ENCODE measurements at places on chromosomes 7 and 10.

GRCh38 chr7:3265388-3265787 lies 35.7 kb upstream of the SDK1 start:
- DNase-seq, result no peak

- DNase-seq, result no peak
These were observed 472.8 kb upstream of the STEAP1 start for GRCh38 chr7:89681448-89681847.

GRCh38 chr10:80470266-80470665 lies 16.2 kb downstream of the TSPAN14 start:
- no peak for DNase-seq

- DNase-seq, result no peak
These were observed 25.7 kb downstream of the ARL5B start for GRCh38 chr10:18684953-18685352.

DNA sequence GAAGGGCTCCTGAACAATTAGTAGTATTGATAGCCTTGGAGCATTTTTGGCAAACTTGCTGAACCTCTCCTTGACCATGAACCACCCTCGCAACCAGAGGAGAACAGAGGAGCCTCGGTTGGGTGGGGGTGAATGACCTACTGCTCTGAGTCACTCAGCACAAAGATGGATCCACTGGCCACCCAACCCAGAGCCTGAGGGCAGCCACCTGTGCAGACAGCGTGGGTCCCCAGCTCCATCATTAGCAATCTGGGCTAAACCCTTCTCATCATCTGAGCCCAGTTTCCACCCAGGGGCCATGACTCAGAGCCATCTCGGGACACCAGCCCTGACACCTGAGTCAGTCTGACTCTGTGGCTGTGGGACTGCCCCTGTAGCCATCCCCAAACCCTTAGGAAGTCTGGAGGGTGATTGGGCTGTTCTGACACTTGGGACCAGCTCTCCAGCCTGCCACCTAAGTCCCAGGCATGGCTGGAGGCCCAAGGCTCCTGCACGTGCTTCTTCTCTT lies 171.8 kb upstream of the GPR26 start:
- no peak for DNase-seq

- no peak for DNase-seq
These were observed 19.0 kb downstream of the GPER1 start for GRCh38 chr7:1106793-1107421.

DNA sequence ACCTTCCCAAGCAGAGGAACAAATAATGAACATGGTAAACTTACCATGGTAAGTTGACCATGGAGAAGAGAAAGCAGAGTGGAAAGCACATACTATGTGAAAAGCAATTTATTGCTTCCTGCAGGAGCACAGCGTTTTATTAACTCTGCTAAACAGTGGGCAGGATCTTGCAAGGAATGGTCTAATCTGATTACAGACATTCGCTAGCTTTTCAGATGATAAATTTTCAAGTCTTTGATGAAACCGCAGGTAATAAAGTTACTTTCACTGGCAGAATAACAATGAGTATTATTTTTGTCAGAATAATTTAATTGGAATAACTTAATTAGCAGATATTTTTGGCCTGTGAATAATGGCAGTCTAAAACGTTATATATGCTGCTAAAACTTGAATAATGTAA lies 89.6 kb upstream of the HGF start:
- no peak for DNase-seq

GRCh38 chr7:117472335-117472734 lies 7.5 kb upstream of the CFTR start:
- no peak for DNase-seq

DNA sequence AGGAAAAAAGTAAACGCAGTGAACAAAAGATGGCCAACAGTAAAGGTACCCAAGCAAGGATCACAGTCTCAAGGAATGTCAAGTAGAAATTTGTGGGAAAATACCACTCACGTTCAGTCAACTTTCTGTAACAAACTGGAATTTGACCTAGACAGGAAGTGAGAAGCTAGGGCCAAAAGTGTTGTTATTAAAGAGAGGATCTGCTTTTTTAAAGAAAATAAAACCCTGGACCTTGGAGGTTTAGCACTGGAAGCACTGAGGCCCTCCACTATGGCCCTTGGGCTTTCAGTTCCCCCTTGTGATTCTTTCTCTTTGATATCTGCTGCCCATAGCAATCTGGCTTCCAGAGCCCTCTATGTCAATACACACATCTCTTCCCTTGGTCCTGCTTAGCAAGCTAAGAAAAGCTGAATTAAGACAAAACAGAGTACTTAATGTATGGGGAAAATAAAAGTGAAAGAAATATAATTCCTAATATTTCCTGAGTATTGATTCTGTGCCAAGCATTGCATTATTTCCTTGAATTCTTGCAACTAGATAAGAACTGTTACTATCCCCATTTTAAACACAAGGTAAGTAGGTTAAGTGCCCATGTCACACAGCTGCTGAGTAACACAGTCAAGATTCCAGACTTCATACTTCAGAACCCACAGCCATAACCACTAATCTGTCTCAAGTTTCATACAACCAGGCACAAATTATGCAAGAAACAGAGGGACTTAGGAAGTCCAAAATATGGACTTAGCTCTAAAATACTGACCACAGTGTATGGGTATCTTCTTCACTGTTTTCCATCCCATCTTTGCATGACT lies 2.6 kb upstream of the ZNF438 start:
- DNase-seq, result peak; percentile 97

DNA sequence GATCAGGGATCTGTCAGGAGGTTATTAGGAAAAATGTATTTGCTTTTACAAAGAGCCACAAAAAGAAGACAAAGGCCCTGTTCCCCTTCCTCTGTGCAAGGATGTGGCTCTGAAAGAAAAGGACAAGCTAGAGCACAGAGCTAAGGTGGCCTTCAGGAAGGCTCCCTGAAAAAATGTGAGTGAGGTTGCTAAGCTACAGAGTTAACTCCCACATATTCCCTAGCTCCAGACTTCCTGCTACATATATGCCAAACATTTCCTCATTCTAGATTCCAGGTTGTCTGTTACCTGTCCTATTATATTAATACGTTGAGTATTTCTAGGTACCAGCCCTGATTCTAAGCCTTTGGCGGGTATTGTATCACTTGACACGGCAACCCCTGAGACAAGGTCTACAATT lies 369.0 kb downstream of the PARD3 start:
- DNase-seq, result no peak

DNA sequence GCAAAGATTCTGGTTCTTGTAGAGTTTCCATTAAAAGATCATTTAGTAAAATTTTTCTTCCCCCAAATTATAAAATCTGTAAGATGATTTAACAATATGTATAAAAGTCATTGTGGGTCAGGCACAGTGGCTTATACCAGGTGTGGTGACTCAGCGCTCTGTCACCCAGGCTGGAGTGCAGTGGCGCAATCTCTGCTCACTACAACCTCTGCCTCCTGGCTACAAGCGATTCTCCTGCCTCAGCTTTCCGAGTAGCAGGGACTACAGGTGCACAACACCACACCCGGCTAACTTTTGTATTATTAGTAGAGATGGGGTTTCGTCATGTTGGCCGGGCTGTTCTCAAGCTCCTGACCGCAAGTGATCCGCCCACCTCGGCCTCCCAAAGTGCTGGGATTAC lies 68.0 kb downstream of the SEPTIN14 start:
- DNase-seq, result no peak

GRCh38 chr7:36408589-36408988 lies 18.9 kb downstream of the ANLN start:
- no peak for DNase-seq

DNA sequence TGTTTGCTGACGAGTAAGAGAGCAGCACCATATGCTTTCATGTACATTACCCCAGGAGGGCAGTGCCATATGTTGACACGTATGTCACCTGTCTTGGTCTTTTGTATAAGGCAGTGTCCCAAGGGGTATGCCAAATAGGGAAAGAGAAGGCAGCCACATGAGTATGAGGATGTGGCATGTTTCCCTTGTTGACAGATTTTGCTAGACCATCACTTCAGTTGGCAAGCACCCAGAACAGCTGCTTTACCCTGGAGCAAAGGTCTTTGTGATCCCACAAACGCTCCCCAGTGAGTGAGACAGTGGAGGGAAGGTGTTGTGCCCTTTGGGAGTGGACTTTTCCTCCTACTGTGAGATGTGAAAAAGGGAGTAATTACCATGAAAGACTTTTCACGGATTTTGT lies 350.1 kb downstream of the ETV1 start:
- no peak for DNase-seq

- peak; percentile 98 for DNase-seq
These were observed 76.1 kb upstream of the ZEB1 start for GRCh38 chr10:31242902-31243301.

DNA sequence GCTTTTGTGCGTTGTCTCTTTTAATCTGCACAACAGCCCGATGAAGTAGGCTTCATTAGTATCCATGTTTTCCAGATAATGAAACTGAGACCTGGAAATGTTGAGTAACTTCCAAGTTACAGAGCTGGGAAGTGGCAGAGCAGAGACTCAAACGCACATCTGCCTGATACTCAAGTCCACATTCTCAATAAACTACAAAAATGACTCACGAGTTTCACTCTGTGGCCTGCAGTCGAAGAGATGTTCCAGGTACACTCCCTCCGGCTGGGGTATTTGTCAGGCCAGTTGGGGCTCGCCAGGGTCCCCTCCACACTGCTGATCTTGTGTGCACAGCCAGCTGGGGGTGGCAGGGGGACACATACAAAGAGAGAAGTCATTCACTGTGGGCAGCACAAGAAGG lies 17.7 kb upstream of the OPALIN start:
- DNase-seq, result no peak

GRCh38 chr7:119175911-119176627 lies 951.6 kb downstream of the ANKRD7 start:
- DNase-seq, result peak; percentile 82

DNA sequence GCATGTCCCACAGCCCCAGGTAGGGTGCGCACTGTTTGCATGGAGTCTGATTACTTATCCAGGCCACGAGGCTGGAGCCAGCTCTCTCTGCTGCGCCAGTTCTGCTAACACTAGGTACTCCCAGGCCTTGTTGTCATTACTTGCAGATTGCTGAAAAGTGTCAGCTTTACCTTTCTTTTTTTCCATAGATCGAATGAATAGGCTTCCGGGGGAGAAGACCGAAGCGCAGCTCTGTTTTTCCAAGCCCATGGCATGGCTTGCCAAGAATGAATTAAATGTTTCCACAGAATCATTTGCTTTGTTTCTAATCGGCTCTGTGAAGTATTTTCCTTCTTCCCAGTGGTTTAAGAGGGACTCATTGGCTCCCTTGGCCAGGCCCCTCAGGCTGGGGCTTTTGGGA lies 285.8 kb downstream of the BMPER start:
- DNase-seq, result no peak

- DNase-seq, result peak; percentile 5
These were observed 117.9 kb downstream of the LRRC18 start for GRCh38 chr10:48821692-48822091.

DNA sequence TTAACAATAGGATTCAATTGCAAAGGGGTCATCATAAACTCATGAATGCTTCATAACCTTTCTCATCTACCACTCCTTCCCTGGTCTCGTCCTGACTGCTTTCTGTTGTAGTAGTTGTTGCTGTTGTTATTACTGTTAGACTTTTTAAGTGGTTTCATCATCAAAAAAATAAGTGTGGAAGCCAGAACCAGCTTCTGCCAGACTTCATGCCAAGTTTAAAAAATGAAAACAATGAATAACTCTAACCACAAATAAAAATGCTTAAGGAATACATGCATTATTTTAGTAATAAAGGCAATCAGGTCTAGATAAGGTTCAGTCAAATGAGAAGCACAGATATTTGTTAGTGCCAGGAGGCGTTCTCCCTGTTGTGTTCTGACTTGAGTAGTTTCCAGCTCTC lies 85.4 kb downstream of the PCLO start:
- peak; percentile 35 for DNase-seq

Measured in fibroblast of lung (primary cell).